ENCODE measurements at places on chromosomes 1 and 21.

- no peak for DNase-seq
Measured at GRCh38 chr1:69403756-69404320, 163.9 kb upstream of the LRRC7 start.

- no peak for DNase-seq
Measured at GRCh38 chr21:14686466-14687267, 140.6 kb upstream of the SAMSN1 start.

DNA sequence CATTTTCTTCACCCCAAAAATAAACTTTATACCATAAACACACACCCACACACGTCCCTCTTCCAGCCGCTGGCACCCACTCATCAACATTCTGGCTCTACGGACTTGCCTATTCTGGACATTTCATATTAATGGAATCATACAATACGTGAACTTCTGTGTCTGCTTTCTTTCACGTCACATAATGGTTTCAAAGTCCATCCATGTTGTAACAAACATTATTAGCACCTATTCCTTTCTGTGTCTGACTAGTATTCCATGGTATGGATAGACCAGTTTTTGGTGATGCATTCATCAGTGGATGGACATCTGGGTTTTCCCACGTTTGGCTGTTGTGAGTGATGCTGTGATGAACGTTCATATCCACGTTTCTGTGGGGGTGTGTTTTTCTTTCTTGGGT is 323.2 kb downstream of the KIF26B start:
- no peak for DNase-seq

- peak; percentile 60 for DNase-seq
Measured at GRCh38 chr1:12618965-12619791, 1.2 kb upstream of the DHRS3 start.

DNA sequence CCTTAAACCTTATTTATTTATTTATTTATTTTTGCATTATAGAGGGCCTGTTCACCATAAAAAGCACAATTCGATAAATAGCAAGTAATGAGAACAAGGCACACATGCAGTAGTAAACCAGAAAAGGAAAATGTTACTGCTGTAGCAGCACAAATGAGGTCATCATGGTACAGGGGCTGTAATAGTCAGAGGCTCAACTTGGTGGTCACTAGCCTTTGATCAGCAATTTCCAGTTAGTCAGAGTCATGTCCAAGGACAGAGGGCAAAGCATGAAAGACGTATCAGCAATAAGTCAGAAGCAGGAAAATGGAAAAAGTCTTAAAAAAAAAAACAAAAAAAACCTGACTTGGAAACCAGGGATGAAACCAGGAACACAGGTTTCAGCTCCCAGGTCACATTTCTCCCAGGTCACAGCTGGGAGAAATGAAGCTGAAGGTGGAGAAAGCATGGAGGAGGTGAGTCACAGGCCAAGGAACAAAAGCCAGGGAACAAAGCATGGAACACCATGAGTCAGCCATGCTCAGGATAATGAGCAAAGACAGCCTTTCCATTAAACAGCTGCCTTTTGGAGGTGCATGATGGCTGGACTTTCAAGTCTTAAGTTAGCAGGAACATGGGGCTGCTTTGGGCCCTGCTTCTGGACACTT is 556.3 kb downstream of the LTN1 start:
- peak; percentile 61 for DNase-seq

DNA sequence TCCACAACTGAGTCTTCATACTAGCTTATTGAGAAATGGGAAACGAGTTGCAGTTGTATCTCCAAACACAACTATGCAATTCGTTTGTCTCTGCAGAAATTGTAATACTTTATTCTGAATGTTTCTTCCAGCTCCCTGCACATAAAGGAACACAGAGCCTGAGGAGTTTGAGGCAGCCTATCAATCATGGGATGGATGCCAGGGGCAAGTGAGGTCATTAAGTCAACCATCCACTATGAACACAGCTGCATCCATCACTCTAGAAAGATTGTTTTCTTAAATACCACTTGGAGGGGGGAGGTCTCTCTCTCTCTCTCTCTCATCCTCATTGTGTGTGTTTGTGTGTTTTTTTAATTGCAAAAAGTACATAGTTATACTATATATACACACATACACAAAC is 2.9 kb upstream of the PSMB2 start:
- DNase-seq = no peak

- DNase-seq = peak; percentile 19
Measured at GRCh38 chr1:58650141-58650540, 49.7 kb downstream of the MYSM1 start.

DNA sequence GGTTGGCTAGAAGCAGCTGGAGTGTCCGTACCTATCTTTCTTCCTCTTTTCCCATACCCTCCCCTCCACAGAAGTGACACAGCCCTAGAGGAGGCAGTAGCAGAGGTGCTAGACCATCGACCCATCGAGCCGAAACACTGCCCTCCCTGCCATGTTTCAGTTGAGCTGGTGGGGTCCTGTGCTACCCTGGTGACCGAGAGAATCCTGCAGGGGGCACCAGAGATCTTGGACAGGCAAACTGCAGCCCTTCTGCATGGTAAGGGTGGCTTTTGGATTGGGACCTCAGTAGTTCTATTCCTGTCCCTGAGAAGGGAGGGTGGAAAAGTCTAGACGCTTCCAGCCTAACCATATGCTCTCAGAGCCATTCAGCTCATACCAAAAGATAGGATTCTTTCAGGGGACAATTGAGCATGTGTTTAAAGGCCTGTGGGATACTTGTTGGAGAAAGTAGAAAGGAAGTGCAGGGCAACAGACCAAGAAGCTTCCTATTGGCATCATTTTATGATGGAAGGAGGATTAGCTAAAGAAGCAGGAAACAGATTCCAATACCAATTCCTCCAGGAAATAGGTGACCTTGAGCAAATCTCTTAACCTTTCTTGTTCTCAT is 11.7 kb upstream of the BNIPL start:
- peak; percentile 53 for DNase-seq

DNA sequence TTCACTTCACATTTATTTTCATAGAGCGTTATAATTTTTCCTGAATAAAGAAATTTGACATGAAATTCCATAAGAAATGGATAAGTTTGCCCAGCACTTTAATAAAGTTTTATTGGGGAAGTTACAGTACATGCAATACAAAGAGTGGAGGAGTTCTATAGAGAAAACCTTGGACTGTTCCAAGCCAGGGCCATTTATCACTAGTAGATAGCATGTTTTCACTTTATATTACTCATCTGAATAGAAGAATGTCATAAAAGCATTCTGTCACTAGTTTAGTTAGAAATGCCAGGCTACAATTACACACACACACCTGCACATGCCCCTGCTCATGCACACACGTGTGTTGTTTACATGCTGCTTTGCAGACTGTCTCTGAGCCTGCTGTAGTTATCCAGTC is 123.3 kb downstream of the NEK7 start:
- DNase-seq = no peak

DNA sequence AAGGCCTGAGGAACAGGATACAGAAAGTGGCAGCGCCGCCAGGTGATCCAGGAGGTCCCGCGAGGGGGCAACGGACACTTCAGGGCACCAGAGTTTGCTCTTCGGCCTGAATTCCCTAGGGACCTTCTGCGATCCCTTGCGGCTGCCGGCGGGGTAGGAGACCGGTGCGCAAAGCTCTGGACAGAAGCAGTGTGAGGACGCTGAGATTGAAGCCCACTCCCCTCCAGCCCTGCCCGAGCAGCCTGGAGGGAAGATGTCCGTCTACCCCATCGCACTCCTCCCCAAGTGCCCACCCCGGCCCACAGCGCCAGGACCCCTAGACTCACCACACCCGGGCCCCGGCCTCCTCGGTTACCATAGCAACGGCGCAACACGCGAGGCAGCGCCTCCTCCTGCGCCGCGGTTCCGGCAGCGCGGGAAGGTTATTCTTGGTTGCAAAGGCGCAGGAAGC is at the start of gene ANKRD45:
Gene ANKRD45, minus strand, starts transcription at position 361 of the 451 bp plus-strand sequence. CDS start 10,433 bp downstream, outside the sequence.
- DNase-seq = no peak

DNA sequence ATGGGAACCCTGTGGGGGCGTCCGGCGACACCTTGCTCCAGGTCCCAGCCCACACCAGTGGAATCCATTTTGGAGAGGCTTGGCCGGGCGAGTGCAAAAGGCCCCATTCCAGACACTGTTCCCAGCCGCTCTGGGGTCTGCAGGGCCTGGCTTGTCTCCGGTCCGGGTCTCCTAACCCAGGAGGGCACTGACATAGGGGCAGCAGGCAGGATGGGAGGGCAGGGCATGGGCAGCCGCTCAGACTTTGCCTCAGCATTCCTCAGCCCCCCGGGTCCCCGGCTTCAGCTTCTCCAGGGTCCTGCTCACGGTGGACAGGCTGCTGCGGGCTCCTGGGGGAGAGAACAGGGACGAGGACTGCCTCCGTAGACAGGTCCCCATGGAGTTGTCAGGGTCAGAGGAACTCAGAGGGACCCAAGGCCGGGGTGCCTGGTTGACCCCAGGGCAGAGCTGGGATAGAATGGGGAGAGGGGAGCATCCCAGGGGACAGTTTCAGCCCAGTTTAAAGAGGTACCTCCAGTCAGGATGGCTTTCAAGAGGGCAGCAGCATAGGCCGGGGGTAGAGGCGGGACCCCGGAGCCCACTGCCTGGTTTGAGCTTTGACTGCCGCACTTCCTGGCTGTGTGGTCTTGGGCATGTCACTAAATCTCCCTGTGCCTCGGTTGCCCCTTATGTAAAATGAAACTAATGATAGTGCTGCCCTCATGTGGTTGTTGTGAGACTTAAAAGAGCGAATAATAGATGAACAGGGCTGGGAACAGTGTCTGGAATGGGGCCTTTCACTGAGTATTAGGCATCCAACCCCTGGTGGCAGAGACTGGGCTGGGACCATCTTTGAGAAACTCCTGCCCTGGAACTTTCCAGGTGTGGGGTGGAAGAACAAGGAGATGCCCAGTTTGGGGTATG is 3.7 kb downstream of the KNCN start:
- DNase-seq = peak; percentile 55

GRCh38 chr1:184859381-184860105 is 104.9 kb upstream of the EDEM3 start:
- no peak for DNase-seq

- DNase-seq = peak; percentile 23
Measured at GRCh38 chr1:53442299-53442698, 16.9 kb upstream of the DMRTB1 start.

DNA sequence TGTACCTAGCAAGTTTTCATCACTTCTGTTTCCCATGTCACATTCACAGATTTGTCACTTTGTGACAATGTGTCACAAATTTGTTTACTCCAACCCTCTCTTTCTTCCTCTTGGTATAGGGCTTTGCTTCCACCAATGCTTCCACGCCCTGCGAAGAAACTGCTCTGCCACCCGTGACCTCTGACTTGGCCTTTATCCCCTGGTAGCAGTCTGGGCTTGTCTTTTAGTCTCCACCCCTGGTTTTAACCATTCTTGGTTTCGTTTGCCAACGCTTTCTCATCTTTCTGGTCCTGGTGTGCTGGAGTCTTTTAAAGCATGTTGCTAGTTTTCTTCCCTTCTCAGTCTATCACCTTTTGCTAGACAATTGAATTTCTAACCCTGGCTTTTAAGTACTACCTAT is 8.1 kb downstream of the TACSTD2 start:
- no peak for DNase-seq

DNA sequence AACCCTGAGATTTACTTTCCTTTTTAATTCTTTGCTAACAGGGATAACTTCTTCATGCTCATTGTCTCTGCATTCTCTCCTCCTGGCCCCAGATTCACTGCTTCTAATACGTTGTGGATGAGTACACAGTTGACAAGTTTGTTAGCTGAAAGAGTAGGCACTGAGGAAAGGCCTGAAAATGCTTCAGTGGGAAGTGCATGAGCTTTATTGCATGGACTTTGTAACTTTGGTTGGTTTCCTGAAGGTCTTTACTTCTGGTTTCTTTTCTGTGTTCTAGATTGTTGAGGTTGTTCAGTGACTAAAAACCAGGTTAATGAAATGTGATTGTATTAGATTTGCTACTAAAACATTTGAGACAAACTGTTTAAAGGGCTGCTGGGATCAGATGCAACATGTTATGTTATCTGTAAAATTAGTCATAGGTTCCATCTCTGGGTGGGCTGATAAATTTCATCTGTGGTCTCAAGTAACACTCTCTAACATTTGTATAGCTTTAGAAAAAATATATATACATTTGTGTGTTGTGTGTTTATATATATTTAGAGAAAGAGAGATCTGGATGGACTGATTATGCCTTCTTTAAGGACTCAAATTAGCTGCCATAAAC is 19.1 kb downstream of the LRIG2 start:
- DNase-seq = no peak
